Stimulated activated naive CD4-positive, alpha-beta T cell treated with Interleukin-2 at 50 U/mL for 16 hours (primary cell): ENCODE measurements at places on chromosomes 5 and 9.

DNA sequence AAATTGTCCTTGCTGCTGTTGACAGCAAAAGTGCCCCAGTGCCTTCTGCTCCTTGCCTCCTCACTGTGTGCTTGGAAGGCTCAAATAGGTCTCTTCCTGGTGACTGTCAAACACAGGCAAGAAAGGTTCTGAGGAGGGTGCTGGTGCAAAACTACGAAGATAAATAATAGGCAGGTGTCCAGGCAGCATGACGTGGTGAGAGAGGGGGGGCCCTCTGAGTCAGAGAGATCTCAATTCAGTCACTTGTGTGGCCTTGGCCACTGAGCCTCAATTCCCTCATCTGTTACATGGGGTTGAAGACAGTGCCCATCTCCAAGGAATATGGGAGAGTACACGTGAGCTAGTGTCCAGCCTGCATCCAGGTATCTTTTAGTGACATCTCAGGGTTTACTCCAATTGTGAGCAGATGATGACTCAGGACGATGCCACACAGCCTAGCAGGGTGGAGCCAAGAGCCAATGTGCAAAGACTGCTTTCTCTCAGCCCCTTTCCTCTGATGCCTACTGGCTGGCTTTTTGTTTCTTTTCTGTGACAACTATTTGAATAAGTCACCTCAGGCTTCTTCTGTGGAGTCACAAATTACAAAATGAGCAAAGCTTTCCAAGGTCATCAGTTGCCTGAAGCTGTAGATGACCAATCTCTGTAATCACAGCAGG is 29.7 kb upstream of the SMIM32 start:
- no peak for DNase-seq

GRCh38 chr9:125754096-125754495 is 6.9 kb downstream of the PBX3 start:
- no peak for DNase-seq

DNA sequence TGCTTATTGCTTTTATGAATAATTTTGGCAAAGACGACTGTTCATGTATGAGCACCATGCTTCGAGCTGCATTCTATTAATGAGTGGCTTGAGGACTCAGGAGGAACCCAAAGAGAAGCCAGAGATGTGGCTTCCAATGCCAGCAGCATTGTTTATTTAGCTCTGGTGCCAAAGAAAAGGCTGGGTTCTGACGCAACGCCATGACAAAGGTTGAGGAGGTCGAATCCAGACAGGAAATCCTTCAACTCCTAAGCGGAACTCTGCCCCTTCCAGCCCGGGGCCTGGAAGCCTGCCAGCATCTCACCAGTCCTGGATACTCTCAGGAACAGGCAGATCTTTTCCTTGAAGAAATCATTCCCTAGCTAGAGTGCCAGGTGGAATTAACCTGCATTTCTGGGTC is 104.4 kb downstream of the ARHGAP26 start:
- no peak for DNase-seq

GRCh38 chr5:61319388-61320146 is 12.5 kb upstream of the ZSWIM6 start:
- DNase-seq: no peak

- no peak for DNase-seq
Observed at GRCh38 chr5:28549588-28549987, 1511.2 kb upstream of the CDH9 start.

GRCh38 chr9:96080364-96080763 is 204.9 kb downstream of the ERCC6L2 start:
- DNase-seq: no peak

- no peak for DNase-seq
Observed at GRCh38 chr9:84807431-84807830, 137.9 kb downstream of the NTRK2 start.

DNA sequence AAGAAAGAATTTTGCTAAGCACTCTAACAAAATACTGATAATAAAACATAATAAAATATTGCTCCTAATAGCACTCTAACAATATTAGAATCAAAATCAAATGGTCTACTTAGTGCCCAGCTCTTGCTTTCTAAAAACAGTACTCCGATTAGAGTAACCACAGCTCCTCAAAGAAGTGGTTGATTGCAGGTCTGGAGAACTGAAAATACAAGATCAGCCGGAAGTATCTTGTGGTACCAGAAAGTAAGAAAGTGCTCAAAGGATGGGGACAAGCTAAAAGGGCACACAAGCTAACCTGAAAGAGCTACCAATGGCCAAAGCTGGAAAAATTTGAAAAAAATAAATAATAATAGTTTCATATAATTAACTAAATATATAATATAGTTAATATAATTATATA is 119.2 kb downstream of the CWC27 start:
- no peak for DNase-seq

GRCh38 chr5:126869005-126869451 is 92.1 kb downstream of the LMNB1 start:
- peak; percentile 6 for DNase-seq

GRCh38 chr9:136196404-136197083 is 8.4 kb downstream of the LHX3 start:
- DNase-seq: no peak

DNA sequence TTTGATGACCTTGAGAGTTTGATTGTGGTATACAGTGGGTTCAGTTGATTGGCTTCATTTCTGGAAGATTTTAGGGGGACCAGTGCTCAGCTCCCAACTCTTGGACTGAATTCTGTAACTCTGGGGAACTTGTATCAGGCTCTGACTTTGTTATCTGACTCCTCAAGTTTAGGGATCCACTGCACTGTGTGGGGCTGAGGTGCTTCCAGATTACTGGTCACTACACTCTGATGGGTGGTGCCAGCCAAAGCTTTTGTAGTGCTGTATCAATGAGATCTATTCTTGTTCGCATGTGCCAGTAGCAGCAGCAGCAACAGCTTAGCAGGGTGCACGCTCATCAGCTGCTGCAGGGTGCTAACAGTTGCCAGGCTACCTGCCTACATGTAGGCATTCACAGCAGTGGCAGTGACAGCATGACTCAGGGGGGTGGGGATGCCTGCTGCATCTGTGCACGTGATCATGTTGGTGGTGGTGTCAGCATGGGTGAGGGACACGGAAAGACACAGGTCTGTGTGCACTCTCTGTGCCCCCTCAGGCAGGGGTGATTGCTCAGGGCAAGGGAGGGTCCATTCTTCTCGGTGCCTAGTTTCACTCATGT is 438.8 kb upstream of the SEMA6A start:
- no peak for DNase-seq

DNA sequence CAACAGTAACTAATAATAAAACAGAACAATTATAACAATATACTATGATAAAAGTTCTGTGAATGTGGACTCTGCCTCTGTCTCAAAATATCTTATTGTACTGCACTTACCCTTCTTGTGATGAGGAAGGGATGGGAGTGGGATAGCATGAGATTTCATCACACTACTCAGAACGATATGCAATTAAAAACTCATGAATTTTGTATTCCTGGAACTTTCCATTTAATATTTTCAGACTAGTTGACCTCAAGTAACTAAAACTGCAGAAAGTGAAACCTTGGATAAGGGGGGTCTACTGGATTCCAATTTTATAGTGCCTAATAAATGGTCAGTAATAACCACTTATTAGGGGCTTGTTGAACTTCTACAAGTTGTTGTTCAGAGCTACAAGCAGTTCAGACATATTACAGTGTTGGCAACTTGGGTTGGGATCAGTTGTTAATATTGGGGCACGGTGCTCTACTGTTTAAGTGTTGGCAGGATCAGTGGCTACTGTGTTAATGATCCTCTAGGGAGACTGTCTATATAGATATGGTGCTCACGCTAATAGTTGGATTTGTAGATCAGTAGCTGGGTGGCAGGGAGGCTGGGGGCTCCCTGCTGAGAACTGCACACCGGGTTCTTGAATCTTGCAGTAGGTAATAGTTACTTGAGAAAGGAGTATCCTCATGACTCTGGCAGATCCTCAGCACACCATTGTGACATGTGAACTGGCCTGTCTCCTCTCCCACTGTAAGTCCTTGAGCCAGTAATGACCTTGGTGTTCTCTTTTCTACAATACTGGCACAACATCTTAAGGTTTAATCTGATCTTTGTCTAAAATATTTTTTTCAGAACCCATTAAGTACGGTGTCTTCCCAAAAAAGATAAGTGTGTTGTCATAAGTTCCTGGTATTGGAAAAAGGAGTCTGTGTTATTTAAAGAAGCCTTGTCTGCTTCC is 62.0 kb downstream of the F2RL2 start:
- no peak for DNase-seq

GRCh38 chr9:70586476-70586875 is 172.0 kb upstream of the KLF9 start:
- no peak for DNase-seq

GRCh38 chr5:57906671-57907070 is 424.1 kb upstream of the ACTBL2 start:
- no peak for DNase-seq

DNA sequence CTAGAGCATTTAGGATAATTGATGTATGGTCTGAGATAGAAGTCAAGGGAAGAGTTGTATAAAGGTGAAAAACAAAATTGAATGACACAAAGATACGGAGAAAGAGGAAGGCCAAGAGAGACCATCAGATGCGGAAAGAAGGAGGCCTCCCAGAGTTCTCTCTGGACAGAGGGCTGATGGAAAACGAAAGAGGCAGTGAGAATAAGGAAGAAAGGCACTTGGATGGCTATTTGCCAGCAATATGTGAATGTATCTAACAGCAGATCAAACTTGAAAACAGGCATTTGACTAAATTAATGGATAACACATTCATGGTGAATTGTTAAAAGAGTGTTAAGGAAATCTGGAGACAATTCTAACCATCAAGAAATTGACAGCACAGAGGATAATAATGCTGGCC is 2.4 kb upstream of the DOCK8 start:
- no peak for DNase-seq

GRCh38 chr9:33117306-33117705 is 40.8 kb upstream of the SMU1 start:
- DNase-seq: no peak

DNA sequence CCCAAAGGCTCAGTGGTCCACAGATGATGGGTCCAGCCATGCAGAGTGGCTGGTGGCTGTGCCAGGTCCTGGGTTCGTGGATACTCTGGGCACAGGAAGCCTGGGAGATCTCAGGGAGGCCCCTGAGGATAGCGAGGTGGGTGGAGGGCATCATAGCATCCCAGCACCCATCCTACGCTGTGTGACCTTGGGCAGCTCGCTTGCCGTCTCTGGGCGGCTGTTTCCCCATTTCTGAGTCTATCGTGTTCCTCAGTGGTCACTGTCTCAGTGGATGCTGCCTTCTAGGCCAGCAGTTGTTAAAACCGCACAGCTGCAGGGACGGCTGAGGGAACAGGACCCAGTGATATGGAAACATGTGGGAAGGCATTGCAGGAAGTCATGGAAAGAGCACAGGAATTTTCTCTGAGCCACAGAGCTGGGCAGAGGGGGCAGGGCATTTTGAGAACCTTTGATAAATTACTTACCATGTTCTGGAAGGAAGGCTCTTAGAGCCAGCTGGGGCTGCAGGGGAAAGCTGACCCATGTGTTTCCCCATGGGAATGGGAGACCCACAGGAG is 86.4 kb upstream of the COL5A1 start:
- DNase-seq: no peak

DNA sequence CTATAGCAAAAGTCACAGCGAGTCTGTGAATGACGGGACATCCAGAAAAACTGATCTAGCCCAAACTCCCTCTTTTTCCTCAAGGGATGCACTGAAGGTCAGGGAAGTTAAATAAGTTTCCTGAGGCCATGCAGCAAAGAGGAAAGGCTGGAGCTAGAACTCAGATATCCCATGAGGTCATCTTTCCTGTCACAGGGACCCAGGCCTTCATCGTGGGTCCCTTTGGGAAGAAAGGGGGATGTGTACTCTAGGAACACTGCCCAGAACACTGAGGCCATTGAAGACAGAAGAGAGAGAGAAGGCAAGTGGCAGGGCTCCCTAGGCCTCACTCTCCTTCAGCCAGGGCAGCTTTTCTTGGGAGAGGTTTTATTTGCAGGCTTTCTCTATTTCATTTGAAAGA is 182.0 kb downstream of the EBF1 start:
- no peak for DNase-seq
